ENCODE measurements at places on chromosomes 7 and 10. TPM values are rescaled to one million over a fixed set of nuclear protein-coding genes. Genes with fewer than 3 reads are reported as not detected.

GRCh38 chr7:84060000-84060399 is 134.6 kb downstream of the SEMA3A start:
- DNase-seq: no peak
- no peaks in the 10 kb centered on the region for H3K4me1 ChIP-seq
- no peaks in the 10 kb centered on the region for H3K27me3 ChIP-seq
- no peak overlapping the region for H3K27ac ChIP-seq
- H3K4me3 ChIP-seq: no peak overlapping the region

DNA sequence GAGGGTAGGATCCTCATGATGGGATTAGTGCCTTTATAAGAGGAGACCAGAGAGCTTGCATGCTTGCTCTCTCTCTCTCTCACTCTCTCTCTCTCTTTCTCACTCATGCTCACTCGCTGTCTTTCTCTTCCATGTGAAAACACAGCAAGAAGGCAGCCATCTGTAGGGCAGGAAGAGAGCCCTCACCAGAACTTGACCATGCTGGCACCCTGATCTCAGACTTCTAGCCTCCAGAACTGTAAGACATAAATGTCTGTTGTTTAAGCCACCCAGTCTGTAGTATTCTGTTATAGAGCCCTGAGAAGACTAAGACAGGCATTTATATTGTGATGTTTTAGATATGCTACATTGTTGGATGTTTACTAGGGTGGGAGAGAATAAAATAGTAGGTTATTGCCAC is 43.4 kb upstream of the MTPN start:
- no peak for DNase-seq
- H3K4me3 ChIP-seq: no peak overlapping the region
- H3K36me3 ChIP-seq: no peaks in the 10 kb centered on the region
- H3K27me3 ChIP-seq: no peaks in the 10 kb centered on the region
- H3K27ac ChIP-seq: no peak overlapping the region

DNA sequence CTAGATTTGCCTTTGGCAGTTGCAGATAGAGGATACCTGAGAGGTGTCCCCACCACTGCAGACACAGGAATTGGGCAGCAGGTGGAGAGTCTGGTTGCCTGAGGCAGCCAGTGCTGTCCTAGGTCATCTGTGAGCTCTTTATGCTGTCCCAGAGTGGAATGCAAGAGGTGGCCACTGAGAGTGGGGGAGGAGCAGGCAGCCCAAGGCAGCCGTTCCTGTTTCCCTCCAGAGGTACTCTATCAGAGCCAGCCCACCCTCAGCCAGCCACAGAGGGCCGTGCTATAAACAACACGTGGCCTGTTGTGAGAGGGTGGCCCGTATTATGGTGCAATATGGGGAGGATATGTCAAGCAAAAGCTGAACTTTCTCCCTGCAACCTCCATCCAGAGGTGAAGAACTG is 8.5 kb downstream of the LRRC18 start:
- no peak overlapping the region for H3K27ac ChIP-seq
- H3K36me3 ChIP-seq: peaks cover 18% of the 10 kb centered on the region
- H3K4me1 ChIP-seq: peaks cover 18% of the 10 kb centered on the region
- no peak overlapping the region for H3K4me3 ChIP-seq
- DNase-seq: no peak
- H3K27me3 ChIP-seq: no peaks in the 10 kb centered on the region

DNA sequence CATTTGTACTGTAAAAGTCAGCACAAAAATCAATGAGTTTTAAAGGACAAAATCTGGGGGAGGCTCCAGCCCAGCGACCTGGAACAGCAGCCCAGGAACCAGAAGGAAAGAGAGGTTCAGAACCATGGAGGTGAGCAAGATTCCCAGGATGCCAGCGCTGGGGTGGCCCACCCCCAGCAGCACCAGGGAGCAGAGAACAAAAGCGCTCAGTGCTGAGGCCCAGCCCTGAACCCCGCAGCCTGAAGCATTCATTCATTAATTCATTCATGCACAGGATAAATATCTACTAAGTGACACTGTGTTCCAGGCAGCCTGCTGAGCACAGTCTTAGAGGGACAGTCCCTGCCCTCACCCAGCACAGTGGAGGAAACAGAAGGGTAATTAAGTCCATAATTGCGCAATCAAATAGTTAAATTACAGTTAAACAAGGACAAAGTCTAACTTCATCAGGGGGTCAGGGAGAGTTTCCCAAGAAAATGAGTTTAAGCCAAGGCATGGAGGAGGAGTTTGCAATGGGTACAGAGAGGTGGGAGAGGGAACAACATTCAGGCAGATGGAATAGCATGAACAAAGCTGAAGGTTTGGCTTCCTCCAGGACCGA is 202.3 kb downstream of the GRID1 start:
- no peak overlapping the region for H3K27ac ChIP-seq
- peaks cover 7% of the 10 kb centered on the region for H3K27me3 ChIP-seq
- H3K4me3 ChIP-seq: no peak overlapping the region
- no peaks in the 10 kb centered on the region for H3K4me1 ChIP-seq
- H3K36me3 ChIP-seq: no peaks in the 10 kb centered on the region

- H3K27ac ChIP-seq: peak overlapping the region; percentile 88
- no peak overlapping the region for H3K4me3 ChIP-seq
- no peak for DNase-seq
- H3K4me1 ChIP-seq: peaks cover 37% of the 10 kb centered on the region
These were observed 159.8 kb upstream of the ITGB1 start for GRCh38 chr10:33117816-33118215.

GRCh38 chr10:17387861-17388503 is 66.4 kb downstream of the ST8SIA6 start:
- H3K4me3 ChIP-seq: no peak overlapping the region
- peaks cover 8% of the 10 kb centered on the region for H3K27me3 ChIP-seq
- H3K36me3 ChIP-seq: no peaks in the 10 kb centered on the region

GRCh38 chr7:2478399-2478785 is 2.2 kb upstream of the GRIFIN start:
- peaks cover 4% of the 10 kb centered on the region for H3K4me1 ChIP-seq
- peaks cover 6% of the 10 kb centered on the region for H3K27me3 ChIP-seq
- no peak for DNase-seq
- H3K4me3 ChIP-seq: no peak overlapping the region
- no peak overlapping the region for H3K27ac ChIP-seq
- H3K36me3 ChIP-seq: no peaks in the 10 kb centered on the region

- no peaks in the 10 kb centered on the region for H3K36me3 ChIP-seq
- H3K27ac ChIP-seq: no peak overlapping the region
- no peaks in the 10 kb centered on the region for H3K4me1 ChIP-seq
- DNase-seq: no peak
- H3K4me3 ChIP-seq: no peak overlapping the region
These were observed 525.8 kb downstream of the KIF20B start for GRCh38 chr10:90227217-90227656.

DNA sequence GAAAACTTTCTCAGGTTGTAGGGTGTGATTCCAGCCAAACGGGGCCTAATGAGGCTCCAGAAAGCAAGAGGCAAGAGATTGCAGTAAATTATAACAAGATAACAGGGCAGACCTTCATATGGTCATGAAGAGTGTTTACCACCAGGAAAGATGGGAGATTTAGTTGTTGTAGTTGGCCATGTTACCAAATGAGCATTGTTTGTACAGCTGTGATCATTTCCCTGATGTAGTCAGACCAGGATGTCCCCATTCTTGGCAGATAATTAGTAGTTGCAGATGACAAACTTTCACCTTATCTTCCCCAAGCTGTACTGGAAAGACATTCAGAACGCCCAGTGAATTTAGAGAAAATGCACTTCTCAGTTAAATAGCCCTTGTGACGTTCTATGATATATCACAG is 630.8 kb downstream of the ANKRD7 start:
- no peaks in the 10 kb centered on the region for H3K27me3 ChIP-seq
- H3K4me3 ChIP-seq: no peak overlapping the region
- H3K36me3 ChIP-seq: no peaks in the 10 kb centered on the region

DNA sequence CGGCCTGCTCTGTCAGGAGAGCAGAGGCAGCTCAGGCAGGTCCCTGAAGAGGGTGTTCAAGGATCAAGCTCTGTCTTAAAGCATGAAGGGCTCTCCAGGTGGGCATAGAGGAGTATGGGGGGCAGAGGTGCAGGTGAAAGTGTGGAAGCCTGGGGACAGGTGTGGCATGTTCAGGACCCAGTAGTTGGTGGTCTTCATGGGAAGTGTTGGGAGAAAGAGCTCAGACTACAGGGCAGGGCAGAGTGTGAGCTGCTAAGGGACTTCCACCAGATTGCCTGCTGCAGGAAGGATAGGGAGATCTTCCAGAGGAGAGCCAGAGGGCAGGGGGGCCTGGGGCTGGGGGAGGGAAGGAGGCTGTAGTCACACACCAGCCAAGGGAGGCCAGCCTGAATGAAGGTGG is 156.5 kb upstream of the GDF10 start:
- H3K4me3 ChIP-seq: no peak overlapping the region
- H3K36me3 ChIP-seq: no peaks in the 10 kb centered on the region
- H3K4me1 ChIP-seq: no peaks in the 10 kb centered on the region
- no peaks in the 10 kb centered on the region for H3K27me3 ChIP-seq

DNA sequence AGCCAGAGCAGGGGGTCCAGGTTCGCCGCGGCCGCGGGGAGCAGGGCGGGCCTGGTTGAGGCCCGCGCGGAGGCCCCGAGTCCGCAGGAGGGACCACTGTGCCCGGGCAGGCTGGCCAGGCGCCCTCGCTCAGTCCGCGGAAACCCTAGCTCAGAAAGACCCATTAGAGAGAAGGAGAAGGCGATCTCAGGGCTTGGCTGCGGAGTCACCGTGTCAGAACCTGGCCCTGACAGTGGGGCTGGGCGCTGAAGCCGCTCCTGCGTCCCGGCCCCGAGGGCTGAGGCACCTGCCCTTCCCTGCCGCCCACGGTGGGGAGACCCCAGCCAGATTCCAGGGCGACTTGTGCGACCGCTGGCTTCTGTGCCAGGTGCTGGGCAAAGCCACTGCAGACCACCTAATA is 14.2 kb upstream of the EGFR start:
- H3K36me3 ChIP-seq: no peaks in the 10 kb centered on the region
- no peak overlapping the region for H3K27ac ChIP-seq
- DNase-seq: no peak
- H3K4me1 ChIP-seq: no peaks in the 10 kb centered on the region
- peaks cover 12% of the 10 kb centered on the region for H3K27me3 ChIP-seq
- H3K4me3 ChIP-seq: no peak overlapping the region

GRCh38 chr10:98416606-98417388 is 1.8 kb upstream of the PYROXD2 start:
- no peak overlapping the region for H3K4me3 ChIP-seq
- H3K4me1 ChIP-seq: peaks cover 20% of the 10 kb centered on the region
- no peaks in the 10 kb centered on the region for H3K27me3 ChIP-seq
- H3K27ac ChIP-seq: peak overlapping the region; percentile 41
- H3K36me3 ChIP-seq: peaks cover 4% of the 10 kb centered on the region

- no peak overlapping the region for H3K27ac ChIP-seq
- H3K36me3 ChIP-seq: no peaks in the 10 kb centered on the region
- H3K4me1 ChIP-seq: no peaks in the 10 kb centered on the region
- no peak overlapping the region for H3K4me3 ChIP-seq
- H3K27me3 ChIP-seq: no peaks in the 10 kb centered on the region
- DNase-seq: no peak
These were observed 318.6 kb downstream of the TCERG1L start for GRCh38 chr10:130992802-130993523.

DNA sequence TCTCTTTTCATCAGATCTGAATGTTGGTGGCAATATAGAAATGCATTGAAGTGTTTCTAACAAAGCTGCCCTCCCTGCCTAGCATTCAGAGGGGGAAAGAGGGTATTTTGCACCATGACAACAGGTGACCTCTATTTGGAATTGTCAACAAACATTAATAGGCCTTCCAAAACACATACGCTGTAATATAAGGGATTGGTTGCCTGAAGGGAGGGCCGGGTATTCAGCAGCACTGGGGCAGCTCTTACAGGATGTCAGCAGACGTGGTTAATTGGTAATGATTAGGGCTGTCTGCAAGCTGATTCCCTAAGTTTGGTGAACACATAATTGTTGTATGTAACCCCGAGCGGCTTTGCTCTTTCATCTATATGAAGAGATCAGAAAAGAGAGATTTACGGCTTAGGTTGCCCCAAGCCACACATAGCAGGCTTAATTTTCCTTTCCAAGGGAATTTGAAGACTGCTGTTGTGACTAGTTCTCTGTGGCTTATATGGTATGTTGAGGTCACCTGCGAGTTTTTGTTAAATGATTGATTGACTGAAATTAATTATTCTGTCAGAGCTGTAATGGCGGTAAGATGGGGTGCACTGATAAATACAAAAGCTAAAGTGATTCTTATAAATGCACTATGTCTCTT is 759.3 kb downstream of the LRMDA start:
- H3K36me3 ChIP-seq: no peaks in the 10 kb centered on the region
- H3K4me3 ChIP-seq: no peak overlapping the region
- H3K27me3 ChIP-seq: no peaks in the 10 kb centered on the region
- no peak for DNase-seq

DNA sequence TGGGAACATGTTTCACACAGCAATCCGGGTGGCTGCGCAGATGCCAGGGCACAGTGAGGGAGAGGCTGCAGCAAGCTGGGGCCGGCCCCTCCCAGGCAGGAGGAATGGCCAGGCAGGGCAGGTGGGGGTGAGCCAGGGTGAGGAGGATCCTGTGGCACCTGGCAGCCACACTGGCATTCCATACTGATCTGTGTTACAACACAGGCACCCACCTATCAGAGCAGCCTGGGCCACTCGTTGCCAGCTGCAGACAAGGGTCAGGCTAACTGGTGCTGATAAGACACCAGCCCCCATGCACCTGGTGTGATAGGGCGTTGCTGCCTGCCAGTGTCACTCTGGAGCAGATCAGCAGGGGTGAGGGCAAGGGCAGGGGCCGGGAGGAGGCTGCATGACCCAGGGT is 16.6 kb upstream of the RET start:
- no peaks in the 10 kb centered on the region for H3K36me3 ChIP-seq
- no peaks in the 10 kb centered on the region for H3K4me1 ChIP-seq
- H3K27ac ChIP-seq: no peak overlapping the region

GRCh38 chr10:79331709-79332108 is 15.6 kb upstream of the PPIF start:
- DNase-seq: peak; percentile 47

DNA sequence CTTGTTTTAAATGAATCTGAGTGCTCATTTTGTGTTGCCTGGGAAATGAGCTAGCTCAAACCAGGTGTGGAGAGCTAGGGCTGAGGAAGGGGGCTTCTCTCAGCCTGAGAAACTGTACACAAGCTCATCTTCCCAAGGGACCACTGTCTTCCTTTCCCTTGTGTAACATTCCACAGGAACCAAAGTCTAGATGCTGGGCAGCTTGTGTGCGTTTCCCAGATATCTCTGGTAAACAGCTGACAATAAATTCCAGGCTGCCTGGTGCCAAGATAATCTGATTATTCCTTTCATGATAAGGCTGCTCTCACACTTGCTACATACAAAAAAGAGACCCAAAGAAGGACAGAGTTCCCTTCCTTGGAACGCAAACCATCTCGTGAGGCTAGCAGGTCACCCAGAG is 33.1 kb upstream of the MKLN1 start:
- H3K27ac ChIP-seq: peak overlapping the region; percentile 45
- H3K36me3 ChIP-seq: no peaks in the 10 kb centered on the region
- no peaks in the 10 kb centered on the region for H3K27me3 ChIP-seq
- no peaks in the 10 kb centered on the region for H3K4me1 ChIP-seq
- H3K4me3 ChIP-seq: no peak overlapping the region

- H3K4me3 ChIP-seq: no peak overlapping the region
- H3K27ac ChIP-seq: no peak overlapping the region
These were observed 58.1 kb downstream of the CCDC186 start for GRCh38 chr10:114115661-114116445.

The GPR26 gene
- polyA plus RNA-seq: not detected

The CUBN gene
- polyA plus RNA-seq: 0.44 TPM

The PLAC9 gene
- not detected for polyA plus RNA-seq

The GRM8 gene
- not detected for polyA plus RNA-seq

The TAF5 gene
- polyA plus RNA-seq: 5.3 TPM

Data from naive B cell (primary cell).